T-helper 2 cell treated with Interferon-gamma antibody and Interleukin-4, amounts not matched to agents 5 μg/mL and 100 μg/mL, for 36 hours (primary cell): ENCODE measurements at places on chromosomes 7 and 10.

DNA sequence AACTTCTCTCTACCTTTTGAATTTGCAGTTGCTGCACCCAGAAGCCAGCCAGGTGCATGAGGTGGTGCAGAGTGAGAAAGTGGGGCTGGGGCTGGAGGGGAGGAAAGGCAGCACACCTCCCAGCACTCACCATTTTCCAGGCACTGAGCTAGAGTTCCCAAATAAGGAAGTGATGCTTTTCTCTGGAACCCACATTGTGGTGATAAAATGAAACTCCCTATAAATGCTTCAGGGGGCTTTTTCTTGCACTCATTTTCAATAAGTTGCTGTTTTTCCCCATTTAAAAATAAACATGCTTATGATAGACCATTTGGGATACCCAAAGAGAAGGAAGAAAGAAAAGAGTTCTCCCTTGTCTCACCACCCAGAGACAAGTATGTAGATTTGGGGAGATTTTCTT is 42.8 kb upstream of the TNS3 start:
- H3K4me1 ChIP-seq = no peaks in the 10 kb centered on the region
- DNase-seq = no peak
- no peaks in the 10 kb centered on the region for H3K36me3 ChIP-seq
- no peak overlapping the region for H3K4me3 ChIP-seq
- no peaks in the 10 kb centered on the region for H3K27me3 ChIP-seq
- H3K27ac ChIP-seq = no peak overlapping the region

DNA sequence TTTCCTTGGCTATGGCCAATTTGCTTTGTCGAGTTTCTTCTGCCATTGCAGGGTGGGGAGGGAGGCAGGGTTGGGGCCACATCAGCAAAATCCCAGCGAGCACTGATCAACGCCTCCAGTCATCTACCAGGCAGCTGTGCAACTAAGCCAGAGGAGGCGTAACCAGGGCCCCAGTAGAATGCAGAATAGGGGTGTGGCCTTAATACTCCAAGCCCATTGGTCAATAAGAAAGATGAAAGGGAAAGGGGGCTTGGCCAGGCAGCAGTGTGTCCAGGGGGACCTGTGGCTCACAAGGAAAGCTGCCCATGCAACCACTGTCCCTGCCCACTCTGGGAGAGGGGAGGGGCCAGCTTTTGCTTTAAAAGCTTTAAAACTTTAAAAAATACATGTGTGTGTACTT is 21.5 kb upstream of the GGCT start:
- H3K4me1 ChIP-seq = peaks cover 7% of the 10 kb centered on the region
- no peak overlapping the region for H3K27ac ChIP-seq
- H3K36me3 ChIP-seq = no peaks in the 10 kb centered on the region

- peaks cover 13% of the 10 kb centered on the region for H3K4me1 ChIP-seq
- no peak overlapping the region for H3K4me3 ChIP-seq
- H3K27me3 ChIP-seq = no peaks in the 10 kb centered on the region
- no peak for DNase-seq
- H3K36me3 ChIP-seq = peaks cover 19% of the 10 kb centered on the region
- no peak overlapping the region for H3K27ac ChIP-seq
Measured at GRCh38 chr10:31490858-31491504, 172.0 kb downstream of the ZEB1 start.

DNA sequence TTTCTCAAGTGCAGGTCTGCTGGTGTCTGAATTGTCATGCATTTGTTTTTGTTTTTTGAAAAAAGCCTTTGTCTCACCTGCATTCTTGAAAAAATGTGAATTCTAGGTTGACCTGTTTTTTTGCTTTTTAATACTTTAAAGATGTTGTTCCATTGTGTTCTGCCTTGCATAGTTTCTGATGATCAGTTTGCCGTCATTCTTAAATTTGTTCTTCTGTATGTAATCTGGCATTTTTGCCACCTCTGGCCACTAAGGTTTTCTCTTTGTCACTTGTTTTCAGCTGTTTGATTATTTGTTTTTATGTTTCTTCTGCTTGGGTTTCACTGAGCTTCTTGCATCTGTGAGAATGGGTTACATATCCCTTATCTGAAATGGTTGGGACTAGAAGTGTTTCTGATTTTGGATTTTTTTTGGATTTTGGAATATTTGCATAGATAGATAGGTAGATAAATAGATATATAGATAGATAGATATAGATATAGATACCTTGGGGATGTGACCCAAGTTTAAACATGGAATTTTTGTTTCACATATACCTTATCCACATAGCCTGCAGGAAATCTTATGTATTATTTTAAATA is 16.5 kb downstream of the MGMT start:
- H3K36me3 ChIP-seq = peaks cover 8% of the 10 kb centered on the region
- no peak for DNase-seq

- no peak for DNase-seq
- H3K4me1 ChIP-seq = peaks cover 10% of the 10 kb centered on the region
- H3K27me3 ChIP-seq = peaks cover 54% of the 10 kb centered on the region
- H3K4me3 ChIP-seq = peak overlapping the region; percentile 67
Measured at GRCh38 chr7:26397796-26398426, 106.2 kb downstream of the SNX10 start.

DNA sequence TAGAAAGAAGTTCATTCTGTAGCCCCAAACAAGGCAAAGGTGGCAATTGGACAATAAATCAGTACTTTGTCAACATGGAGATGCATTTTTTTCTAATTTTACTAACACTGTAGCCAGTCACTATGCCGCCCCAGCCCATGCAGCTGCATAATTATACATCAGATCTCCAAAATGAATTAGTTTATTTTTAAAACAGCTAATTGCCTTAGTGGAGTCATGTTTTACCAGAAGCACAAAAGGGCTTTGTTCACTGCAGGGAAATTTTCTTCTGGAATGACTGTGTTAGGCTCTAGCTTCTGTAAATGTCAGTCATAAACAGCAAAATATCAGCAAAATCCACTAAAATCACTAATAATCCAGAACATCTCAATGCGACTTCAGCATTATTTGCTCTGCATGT is 20.1 kb upstream of the HDAC9 start:
- H3K27ac ChIP-seq = no peak overlapping the region
- DNase-seq = no peak
- H3K4me1 ChIP-seq = no peaks in the 10 kb centered on the region

- no peak for DNase-seq
- H3K4me3 ChIP-seq = peak overlapping the region; percentile 93
- H3K4me1 ChIP-seq = peaks cover 17% of the 10 kb centered on the region
- peaks cover 4% of the 10 kb centered on the region for H3K27me3 ChIP-seq
- H3K36me3 ChIP-seq = peaks cover 6% of the 10 kb centered on the region
Measured at GRCh38 chr7:40133561-40134427, 628 bp downstream of the MPLKIP start.

- H3K27me3 ChIP-seq = no peaks in the 10 kb centered on the region
- DNase-seq = peak; percentile 71
Measured at GRCh38 chr10:133260895-133261725, 15.6 kb downstream of the ADAM8 start.

GRCh38 chr10:12255048-12255447 is 59.1 kb downstream of the CDC123 start:
- no peaks in the 10 kb centered on the region for H3K27me3 ChIP-seq
- peaks cover 9% of the 10 kb centered on the region for H3K36me3 ChIP-seq
- H3K4me3 ChIP-seq = no peak overlapping the region
- no peaks in the 10 kb centered on the region for H3K4me1 ChIP-seq
- DNase-seq = no peak

DNA sequence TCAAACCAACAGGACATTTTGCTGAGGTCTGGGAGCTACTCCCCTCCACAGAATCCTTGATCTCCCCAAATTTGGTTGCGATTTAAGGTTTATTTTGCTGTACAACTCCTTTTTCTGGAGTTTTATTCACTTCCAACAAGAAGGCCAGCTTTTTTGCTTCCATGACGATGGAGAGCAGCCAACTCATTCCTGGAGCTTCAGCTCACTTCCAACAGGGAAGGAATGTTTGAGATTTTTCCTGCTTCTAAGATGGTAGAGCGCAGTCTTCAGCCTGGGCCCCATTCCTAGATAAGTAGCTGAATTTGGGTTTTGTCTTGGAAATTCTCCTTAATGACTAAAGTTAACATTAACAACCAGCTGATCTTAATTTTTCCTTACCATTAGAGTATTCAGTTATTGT is 30.9 kb upstream of the CREB3L2 start:
- H3K4me1 ChIP-seq = no peaks in the 10 kb centered on the region
- no peak for DNase-seq
- peaks cover 3% of the 10 kb centered on the region for H3K27me3 ChIP-seq
- H3K4me3 ChIP-seq = no peak overlapping the region
- no peaks in the 10 kb centered on the region for H3K36me3 ChIP-seq

- peaks cover 32% of the 10 kb centered on the region for H3K27me3 ChIP-seq
- H3K4me3 ChIP-seq = no peak overlapping the region
- H3K4me1 ChIP-seq = no peaks in the 10 kb centered on the region
- no peak overlapping the region for H3K27ac ChIP-seq
- no peaks in the 10 kb centered on the region for H3K36me3 ChIP-seq
Measured at GRCh38 chr10:71205468-71205867, 6.9 kb upstream of the UNC5B start.

- DNase-seq = no peak
- no peaks in the 10 kb centered on the region for H3K27me3 ChIP-seq
- no peaks in the 10 kb centered on the region for H3K36me3 ChIP-seq
- no peaks in the 10 kb centered on the region for H3K4me1 ChIP-seq
- H3K4me3 ChIP-seq = no peak overlapping the region
Measured at GRCh38 chr10:64113792-64114191, 592.6 kb downstream of the REEP3 start.

GRCh38 chr7:135519233-135519688 is 9.4 kb upstream of the CNOT4 start:
- no peak overlapping the region for H3K27ac ChIP-seq
- H3K4me3 ChIP-seq = no peak overlapping the region
- no peak for DNase-seq
- H3K4me1 ChIP-seq = no peaks in the 10 kb centered on the region
- no peaks in the 10 kb centered on the region for H3K36me3 ChIP-seq

DNA sequence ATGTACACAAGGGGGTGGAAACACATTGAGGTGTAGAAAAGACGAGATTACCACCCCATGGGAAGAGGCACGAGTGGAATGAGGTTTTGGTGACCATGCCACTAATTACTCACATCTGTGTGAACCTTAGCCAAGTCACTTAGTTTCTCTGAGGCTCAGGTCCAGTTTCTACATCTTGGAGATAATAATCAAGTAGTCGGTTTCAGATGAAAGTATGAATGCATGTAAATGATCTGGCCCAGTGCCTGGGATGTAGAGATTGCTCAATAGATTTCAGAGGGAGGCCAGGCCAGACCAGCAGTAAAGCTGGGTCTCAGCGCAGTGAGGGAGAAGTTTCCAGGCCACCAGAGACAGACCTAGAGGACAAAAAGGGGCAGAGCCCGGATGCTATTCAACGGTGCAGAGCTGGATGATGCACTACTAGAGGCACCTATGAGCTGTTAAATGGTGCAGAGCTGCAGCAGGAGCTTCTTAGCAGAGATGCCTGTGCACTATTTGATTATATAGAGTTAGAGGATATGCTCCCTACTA is 725.1 kb downstream of the GRID1 start:
- H3K4me3 ChIP-seq = no peak overlapping the region
- no peaks in the 10 kb centered on the region for H3K4me1 ChIP-seq
- DNase-seq = no peak

DNA sequence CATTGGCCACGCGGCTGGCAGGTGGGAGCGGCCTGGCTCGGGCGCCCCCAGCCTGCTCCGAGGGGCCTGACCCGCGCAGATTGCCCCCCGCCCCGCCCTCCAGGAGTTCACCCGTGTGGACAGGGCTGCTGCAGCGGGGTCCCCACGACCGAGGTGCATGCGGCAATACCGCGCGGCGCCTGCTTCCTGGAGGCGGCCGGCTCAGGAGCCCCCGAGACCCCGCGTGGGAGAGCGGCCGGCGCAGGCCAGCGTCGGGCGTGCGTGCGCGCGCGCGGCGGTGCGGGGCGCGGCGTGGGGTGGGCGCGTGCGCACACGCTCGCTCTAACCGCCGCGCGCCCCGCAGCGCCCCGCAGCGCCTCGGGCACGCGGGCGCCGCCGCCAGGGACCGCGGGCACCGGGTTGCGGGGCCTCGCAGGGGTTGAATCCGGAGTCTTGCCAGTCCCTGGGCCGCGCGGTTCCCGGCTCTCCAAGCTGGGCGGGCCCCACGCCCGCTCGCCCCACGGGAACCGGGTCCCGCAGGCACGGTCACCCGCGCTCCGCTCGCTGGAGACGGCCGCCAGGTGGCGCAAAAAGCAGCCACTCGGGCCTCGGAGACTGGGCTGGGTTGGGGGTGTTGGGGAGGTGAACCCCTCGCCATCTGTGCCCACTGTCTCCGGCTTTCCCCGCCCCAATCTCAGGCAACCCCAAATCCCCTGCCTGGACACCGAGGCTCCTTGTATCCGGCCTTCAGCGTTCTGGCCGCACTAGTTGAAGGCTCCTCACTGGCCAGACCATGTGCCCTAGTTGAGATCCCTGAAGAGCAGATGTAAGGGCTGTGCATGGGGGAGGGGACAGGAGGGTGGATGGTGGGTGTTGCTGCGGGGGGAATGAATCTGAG is 1.3 kb upstream of the ACHE start:
- no peaks in the 10 kb centered on the region for H3K36me3 ChIP-seq
- H3K4me1 ChIP-seq = peaks cover 8% of the 10 kb centered on the region
- peaks cover 48% of the 10 kb centered on the region for H3K27me3 ChIP-seq
- H3K27ac ChIP-seq = no peak overlapping the region
- DNase-seq = no peak
- H3K4me3 ChIP-seq = peak overlapping the region; percentile 42

DNA sequence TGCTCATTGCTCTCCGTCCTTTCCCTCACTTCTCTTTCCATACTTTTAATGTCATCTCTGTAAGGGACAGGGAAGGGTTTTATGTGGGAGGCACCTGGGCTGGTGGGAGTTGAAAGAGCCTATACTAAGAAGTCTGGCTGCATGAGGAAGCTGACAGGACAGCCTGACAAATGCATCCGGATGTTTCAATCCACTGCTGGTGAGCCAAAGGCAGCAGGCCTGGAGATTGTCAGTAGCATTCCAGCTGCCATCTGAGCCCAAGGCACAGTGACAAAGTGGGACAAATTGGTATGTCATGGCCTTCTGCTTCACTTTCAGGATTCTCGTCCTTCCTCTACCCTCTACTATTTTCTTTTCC is 218.4 kb downstream of the STK31 start:
- H3K4me1 ChIP-seq = no peaks in the 10 kb centered on the region
- H3K27me3 ChIP-seq = peaks cover 7% of the 10 kb centered on the region
- no peak overlapping the region for H3K27ac ChIP-seq
- H3K4me3 ChIP-seq = no peak overlapping the region

DNA sequence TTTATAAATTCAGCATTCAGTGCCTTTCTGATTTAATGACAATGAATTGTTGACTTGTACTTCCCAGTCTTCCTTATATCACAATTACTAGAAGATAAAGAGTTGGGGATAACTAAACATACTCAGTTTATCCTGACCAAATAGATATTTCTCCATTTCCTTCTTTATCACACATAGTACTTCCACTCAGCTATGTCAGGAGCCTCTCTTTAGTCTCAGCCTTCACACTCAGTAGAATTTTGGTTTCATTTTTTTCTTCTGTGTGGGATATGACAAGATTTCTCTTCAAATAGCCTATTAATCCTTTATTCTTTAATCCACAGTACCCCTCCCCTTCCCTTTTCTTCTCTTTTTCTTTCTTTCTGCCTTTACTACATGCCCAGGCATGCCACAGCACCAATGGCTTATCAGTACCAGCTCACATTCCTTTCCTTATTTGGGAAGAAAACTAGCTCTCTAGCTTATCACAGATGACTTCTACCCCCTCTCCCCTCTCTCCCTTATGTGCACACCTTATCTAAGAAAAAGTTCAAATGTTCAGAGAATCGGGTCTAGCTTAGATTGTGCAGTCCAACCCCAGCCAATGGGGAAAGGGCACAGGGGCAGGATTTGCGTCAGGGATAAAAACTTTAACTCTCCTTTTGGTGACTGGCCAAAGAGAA is 109.0 kb downstream of the PHF14 start:
- peaks cover 8% of the 10 kb centered on the region for H3K4me1 ChIP-seq
- H3K27ac ChIP-seq = peak overlapping the region; percentile 39
- H3K4me3 ChIP-seq = no peak overlapping the region
- DNase-seq = no peak
